ENCODE measurements at places on chromosomes 13 and 19. TPM values are rescaled to one million over a fixed set of nuclear protein-coding genes. Genes with fewer than 3 reads are reported as not detected.

RAB3A gene
- total RNA-seq = 0.68 TPM

PGLYRP2 gene
- not detected for total RNA-seq

MYO1F gene
- total RNA-seq = 0.27 TPM

ZNF835 gene
- total RNA-seq = not detected

IL4I1 gene
- not detected for total RNA-seq

DNA sequence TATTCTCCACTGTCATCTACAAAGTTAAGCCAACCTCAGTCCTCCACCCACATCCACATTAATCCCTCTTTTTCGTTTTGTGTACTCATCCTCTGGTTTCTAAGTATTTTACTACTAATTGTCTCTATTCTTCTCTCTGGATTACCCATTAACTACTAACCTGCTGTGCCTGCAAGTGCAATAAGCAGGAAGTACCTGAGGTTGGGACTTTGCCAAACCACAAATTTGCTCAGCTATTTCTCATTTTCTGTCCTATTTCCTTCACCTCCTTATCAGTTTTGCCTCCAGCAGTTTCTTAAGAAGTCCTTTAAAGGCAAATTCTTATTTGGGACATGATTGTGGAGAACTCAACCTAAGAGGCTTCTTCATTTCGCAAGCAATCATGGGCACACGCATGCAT lies 1708.9 kb downstream of the SLITRK5 start:
- peak; percentile 33 for DNase-seq
- H3K4me1 ChIP-seq = peaks cover 9% of the 10 kb centered on the region
- H3K27ac ChIP-seq = no peak overlapping the region
- no peak overlapping the region for H3K4me3 ChIP-seq

DNA sequence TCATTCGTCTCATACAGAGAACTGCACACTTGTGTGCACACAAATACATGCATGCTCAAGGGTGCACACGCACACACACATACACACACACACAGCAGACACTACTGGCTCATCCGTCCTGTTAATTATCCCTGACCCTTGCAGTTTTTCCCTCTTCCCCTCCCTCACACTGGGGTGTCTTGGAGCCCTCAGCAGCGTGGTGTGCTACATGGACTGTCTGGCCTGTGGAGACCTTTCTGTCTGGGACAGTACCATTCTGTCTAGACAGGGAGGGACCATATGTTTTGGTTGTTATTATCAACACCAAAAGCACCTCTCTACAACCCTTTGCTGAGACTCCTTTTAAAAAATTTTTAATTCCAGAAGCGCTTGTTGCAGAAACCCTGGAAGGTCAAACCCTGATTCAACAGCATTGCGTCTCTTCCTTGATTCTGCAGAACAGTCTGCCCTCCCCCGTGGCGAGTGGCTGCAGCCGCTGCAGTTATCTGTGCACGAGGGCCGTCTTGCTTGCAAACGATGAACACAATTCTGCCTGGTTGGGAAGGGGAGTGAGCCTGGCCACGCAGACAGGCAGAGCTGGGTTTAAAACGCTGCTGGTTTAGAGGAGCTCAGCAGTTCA lies 374.0 kb downstream of the IRS2 start:
- no peaks in the 10 kb centered on the region for H3K27me3 ChIP-seq
- H3K4me1 ChIP-seq = peaks cover 13% of the 10 kb centered on the region
- no peak overlapping the region for H3K27ac ChIP-seq

GRCh38 chr19:55041244-55041626 lies 3.2 kb upstream of the GP6 start:
- no peaks in the 10 kb centered on the region for H3K27me3 ChIP-seq
- peaks cover 57% of the 10 kb centered on the region for H3K36me3 ChIP-seq
- no peak for DNase-seq
- no peaks in the 10 kb centered on the region for H3K4me1 ChIP-seq
- H3K27ac ChIP-seq = no peak overlapping the region
- H3K4me3 ChIP-seq = no peak overlapping the region

GRCh38 chr13:32191452-32191998 lies 123.6 kb downstream of the ZAR1L start:
- H3K27ac ChIP-seq = no peak overlapping the region
- no peaks in the 10 kb centered on the region for H3K36me3 ChIP-seq
- DNase-seq = no peak

- peak overlapping the region; percentile 86 for H3K4me3 ChIP-seq
- H3K4me1 ChIP-seq = peaks cover 78% of the 10 kb centered on the region
- no peaks in the 10 kb centered on the region for H3K27me3 ChIP-seq
- peak; percentile 67 for DNase-seq
These were observed 2.0 kb upstream of the KCNN4 start for GRCh38 chr19:43782689-43783231.

GRCh38 chr13:63632321-63632720 lies 2216.7 kb upstream of the PCDH20 start:
- no peak overlapping the region for H3K4me3 ChIP-seq
- peaks cover 10% of the 10 kb centered on the region for H3K27me3 ChIP-seq
- H3K36me3 ChIP-seq = no peaks in the 10 kb centered on the region
- H3K4me1 ChIP-seq = no peaks in the 10 kb centered on the region
- H3K27ac ChIP-seq = no peak overlapping the region

- H3K4me1 ChIP-seq = peaks cover 52% of the 10 kb centered on the region
- peak overlapping the region; percentile 52 for H3K4me3 ChIP-seq
- H3K27me3 ChIP-seq = no peaks in the 10 kb centered on the region
- DNase-seq = no peak
- no peaks in the 10 kb centered on the region for H3K36me3 ChIP-seq
These were observed 26.4 kb upstream of the IGFL1 start for GRCh38 chr19:46202872-46203860.

GRCh38 chr13:114148521-114148855 lies 16.1 kb upstream of the RASA3 start:
- H3K4me3 ChIP-seq = no peak overlapping the region
- H3K36me3 ChIP-seq = no peaks in the 10 kb centered on the region
- DNase-seq = no peak

GRCh38 chr13:110263888-110264287 lies 43.1 kb downstream of the COL4A1 start:
- no peak overlapping the region for H3K27ac ChIP-seq
- peaks cover 22% of the 10 kb centered on the region for H3K4me1 ChIP-seq
- H3K4me3 ChIP-seq = no peak overlapping the region
- DNase-seq = no peak
- no peaks in the 10 kb centered on the region for H3K36me3 ChIP-seq

- peak overlapping the region; percentile 66 for H3K4me3 ChIP-seq
- peaks cover 6% of the 10 kb centered on the region for H3K4me1 ChIP-seq
- H3K27me3 ChIP-seq = no peaks in the 10 kb centered on the region
These were observed 15.2 kb downstream of the STXBP2 start for GRCh38 chr19:7652061-7652641.

DNA sequence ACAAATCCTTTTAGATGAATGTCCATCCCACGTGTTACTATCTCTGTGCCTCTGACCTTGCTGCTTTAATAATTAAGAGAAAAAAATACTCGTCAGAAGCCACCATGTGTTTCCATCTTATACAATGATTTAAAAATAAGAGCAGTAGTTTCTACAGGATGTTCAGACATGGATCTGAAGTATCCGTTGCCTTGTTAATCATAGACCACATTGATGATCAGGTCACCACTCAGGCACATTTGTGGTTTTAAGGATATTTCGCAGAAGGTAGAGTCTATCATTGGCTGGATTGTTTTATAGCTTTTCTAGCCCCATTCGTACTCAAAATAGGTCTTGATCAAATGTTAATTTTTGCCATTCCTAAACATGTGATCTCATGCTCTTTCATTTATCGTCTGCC lies 710.0 kb upstream of the ARGLU1 start:
- H3K4me3 ChIP-seq = no peak overlapping the region
- DNase-seq = no peak
- no peak overlapping the region for H3K27ac ChIP-seq
- H3K36me3 ChIP-seq = no peaks in the 10 kb centered on the region
- no peaks in the 10 kb centered on the region for H3K27me3 ChIP-seq
- peaks cover 5% of the 10 kb centered on the region for H3K4me1 ChIP-seq

DNA sequence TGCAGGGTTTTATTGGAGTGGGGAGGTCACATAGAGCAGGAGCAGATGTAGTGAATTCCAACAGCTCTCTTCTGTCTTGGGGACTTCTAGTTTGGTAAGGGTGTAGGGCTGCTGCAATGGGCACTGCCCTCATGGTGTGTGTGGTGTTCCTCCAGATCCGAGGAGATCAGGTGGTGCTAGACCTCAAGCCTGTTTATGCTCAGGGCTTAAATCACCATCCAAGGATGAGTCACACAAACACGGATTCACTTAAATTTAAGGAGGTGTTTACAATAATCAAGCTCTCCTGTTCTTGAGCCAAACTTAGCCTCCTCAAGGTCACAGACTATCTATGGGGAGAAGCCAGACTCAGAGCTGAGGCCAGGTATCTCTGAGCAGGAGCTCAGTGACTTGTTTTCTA lies 23.0 kb downstream of the HS6ST3 start:
- peak; percentile 55 for DNase-seq
- peaks cover 5% of the 10 kb centered on the region for H3K4me1 ChIP-seq
- H3K4me3 ChIP-seq = no peak overlapping the region
- H3K27ac ChIP-seq = no peak overlapping the region
- no peaks in the 10 kb centered on the region for H3K27me3 ChIP-seq
- no peaks in the 10 kb centered on the region for H3K36me3 ChIP-seq

- no peaks in the 10 kb centered on the region for H3K4me1 ChIP-seq
- peaks cover 21% of the 10 kb centered on the region for H3K36me3 ChIP-seq
- no peak for DNase-seq
These were observed 44.9 kb downstream of the ESD start for GRCh38 chr13:46751811-46752635.

- peak; percentile 92 for DNase-seq
- H3K36me3 ChIP-seq = no peaks in the 10 kb centered on the region
- peak overlapping the region; percentile 34 for H3K4me3 ChIP-seq
These were observed 190.1 kb downstream of the KLF5 start for GRCh38 chr13:73248711-73249580.

- H3K36me3 ChIP-seq = peaks cover 48% of the 10 kb centered on the region
- peaks cover 12% of the 10 kb centered on the region for H3K4me1 ChIP-seq
- H3K27ac ChIP-seq = peak overlapping the region; percentile 95
- H3K4me3 ChIP-seq = peak overlapping the region; percentile 98
- no peaks in the 10 kb centered on the region for H3K27me3 ChIP-seq
- DNase-seq = no peak
These were observed 872 bp downstream of the FARSA start for GRCh38 chr19:12932392-12933286.

DNA sequence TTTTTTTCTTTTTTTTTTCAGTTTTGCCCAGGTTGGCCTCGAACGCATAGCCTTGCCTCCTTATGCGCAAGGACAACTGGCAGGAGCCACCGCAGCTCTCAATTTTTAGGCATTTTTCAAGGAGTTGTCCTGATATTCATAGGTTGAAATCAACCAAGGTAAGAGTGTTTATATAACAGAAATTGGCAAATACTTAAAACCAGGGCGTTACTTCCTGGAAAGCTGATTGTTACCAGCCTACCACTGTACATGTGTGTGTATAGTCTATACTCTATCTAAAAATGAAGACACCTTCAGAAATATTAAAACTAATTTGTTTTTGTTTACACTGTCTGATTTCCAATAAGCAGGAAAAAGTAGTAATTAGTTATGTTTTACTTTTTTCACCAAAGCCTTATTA lies 39.2 kb downstream of the GPC6 start:
- no peak overlapping the region for H3K4me3 ChIP-seq
- no peaks in the 10 kb centered on the region for H3K27me3 ChIP-seq
- peaks cover 23% of the 10 kb centered on the region for H3K4me1 ChIP-seq
- no peaks in the 10 kb centered on the region for H3K36me3 ChIP-seq

- no peak overlapping the region for H3K4me3 ChIP-seq
- DNase-seq = peak; percentile 78
- no peak overlapping the region for H3K27ac ChIP-seq
- no peaks in the 10 kb centered on the region for H3K4me1 ChIP-seq
- no peaks in the 10 kb centered on the region for H3K27me3 ChIP-seq
- H3K36me3 ChIP-seq = peaks cover 7% of the 10 kb centered on the region
These were observed 1.9 kb upstream of the LMTK3 start for GRCh38 chr19:48513289-48514122.

DNA sequence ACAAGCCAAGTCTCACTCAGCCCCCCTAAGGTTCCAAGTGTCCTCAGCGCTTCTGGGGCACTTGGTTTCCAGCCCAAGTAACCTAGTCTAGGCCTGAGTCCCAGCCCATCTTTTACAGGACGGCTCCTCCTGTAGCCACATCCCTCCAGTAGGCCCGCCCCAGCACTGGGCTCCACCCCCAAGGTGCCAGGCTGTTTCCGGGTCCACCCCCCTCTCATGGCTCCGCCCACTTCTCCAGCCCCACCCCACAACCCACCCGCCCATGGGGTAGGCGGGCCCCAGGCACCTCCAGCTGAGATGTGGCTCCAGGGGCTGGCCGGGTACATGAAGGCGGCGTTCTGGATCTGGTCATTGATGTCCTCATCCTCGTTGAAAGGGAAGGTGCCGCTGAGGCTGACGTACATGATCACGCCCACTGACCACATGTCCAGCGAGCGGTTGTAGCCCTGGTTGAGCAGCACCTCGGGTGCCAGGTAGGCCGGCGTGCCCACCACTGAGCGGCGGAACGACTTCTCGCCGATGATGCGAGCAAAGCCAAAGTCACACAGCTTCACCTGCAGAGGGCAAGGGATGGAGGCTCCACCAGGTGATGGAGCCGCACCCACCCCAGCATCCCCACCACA lies 17.2 kb upstream of the DACT3 start:
- DNase-seq = peak; percentile 43
- no peaks in the 10 kb centered on the region for H3K27me3 ChIP-seq
- H3K4me3 ChIP-seq = no peak overlapping the region
- H3K27ac ChIP-seq = no peak overlapping the region

DNA sequence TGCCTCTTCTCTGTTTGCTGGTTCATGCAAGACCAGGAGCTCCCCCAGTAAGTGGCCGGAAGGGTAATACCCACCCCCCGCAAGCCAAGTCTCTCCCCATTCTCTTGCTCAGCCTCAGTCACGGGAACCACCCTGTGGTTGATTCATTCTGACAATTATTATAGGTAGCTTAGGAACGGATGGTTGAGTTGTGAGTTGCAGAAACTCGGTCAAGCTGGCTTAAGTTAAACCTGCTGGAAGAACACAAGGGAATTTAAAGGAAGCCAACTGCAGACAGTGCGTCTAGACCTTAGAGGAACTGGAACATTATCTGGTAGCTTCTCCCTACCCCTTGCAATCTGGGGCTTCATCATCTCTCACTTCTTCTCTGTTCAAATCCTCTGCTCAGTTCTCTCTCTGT lies 8.9 kb downstream of the FPR1 start:
- DNase-seq = peak; percentile 49
- peaks cover 40% of the 10 kb centered on the region for H3K36me3 ChIP-seq
- H3K4me1 ChIP-seq = peaks cover 15% of the 10 kb centered on the region
- H3K27me3 ChIP-seq = no peaks in the 10 kb centered on the region

GRCh38 chr13:30737511-30738337 lies 2.4 kb downstream of the ALOX5AP start:
- DNase-seq = no peak
- no peaks in the 10 kb centered on the region for H3K27me3 ChIP-seq
- H3K27ac ChIP-seq = no peak overlapping the region
- peaks cover 25% of the 10 kb centered on the region for H3K4me1 ChIP-seq
- H3K4me3 ChIP-seq = no peak overlapping the region

GRCh38 chr13:111992911-111993310 lies 74.0 kb upstream of the SOX1 start:
- H3K4me1 ChIP-seq = no peaks in the 10 kb centered on the region
- no peaks in the 10 kb centered on the region for H3K36me3 ChIP-seq
- DNase-seq = no peak
- H3K27me3 ChIP-seq = no peaks in the 10 kb centered on the region
- no peak overlapping the region for H3K27ac ChIP-seq
- no peak overlapping the region for H3K4me3 ChIP-seq
